Bone marrow (tissue), 2 donors: ENCODE measurements at places on chromosomes 2 and 18.

GRCh38 chr2:137467246-137467862 is 496.9 kb upstream of the HNMT start:
- DNase-seq: no peak

- no peak for DNase-seq
Measured at GRCh38 chr2:11995456-11995855, 249.0 kb downstream of the LPIN1 start.

DNA sequence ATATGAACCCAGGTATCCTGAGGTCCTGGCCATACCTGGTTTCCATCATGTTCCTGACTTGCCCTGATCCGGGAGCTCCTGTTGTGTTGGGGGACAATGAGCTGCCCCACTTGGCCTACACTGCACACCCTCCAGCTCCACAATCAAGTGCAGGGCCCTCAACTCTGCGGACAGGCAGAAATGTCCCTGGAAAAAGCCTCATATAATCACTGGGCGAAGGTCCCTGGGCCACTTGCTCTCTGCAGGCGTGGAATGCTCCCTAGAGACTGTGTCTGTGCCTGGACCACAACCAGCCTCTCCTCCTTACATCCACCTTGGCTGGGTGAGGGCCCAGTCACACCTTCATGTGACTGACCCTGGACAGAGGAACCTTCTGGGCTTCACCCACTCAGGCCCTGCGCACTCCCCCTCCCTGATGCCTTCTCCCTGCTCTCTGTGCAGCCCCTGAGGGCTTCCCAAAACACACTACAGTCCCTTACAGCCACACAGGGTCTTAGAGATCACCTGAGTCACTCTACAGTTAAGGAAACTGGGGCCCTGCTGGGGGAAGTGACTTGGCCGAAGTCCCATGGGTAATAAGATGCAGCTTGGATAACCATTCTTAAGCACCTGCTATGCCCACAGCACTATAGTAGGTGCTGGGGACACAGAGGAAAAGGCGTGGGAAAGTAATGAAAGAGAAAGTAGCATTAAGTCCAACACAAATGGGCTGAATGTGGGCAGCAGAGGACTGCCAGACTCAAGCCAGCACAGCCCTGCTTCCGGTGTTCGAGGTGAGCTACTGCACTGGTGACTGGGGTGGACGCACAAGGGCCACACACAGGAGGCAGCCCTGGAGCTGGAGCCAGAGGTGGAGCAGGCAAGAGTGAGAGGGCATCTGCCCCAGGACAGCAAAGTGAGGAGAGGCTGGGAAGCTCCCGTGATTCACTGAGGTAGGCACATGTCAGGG is 9.8 kb downstream of the BOLA3 start:
- no peak for DNase-seq

DNA sequence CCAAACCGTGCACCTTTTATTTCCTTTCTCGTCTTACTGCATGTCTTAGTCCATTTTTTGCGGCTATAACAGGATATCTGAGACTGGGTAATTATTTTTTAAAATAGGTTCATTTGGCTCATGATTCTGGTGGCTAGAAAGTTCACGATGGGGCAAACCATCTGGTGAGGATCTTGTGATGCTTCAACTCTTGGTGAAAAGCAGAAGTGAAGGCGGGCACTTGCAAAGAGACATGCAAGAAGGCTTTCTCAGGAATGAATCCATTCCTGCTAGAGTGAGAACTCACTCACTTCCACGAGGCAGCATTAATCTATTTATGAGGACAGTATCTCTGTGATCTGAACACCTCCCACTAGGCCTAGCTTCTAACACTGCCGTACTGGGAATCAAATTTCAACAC is 327.1 kb upstream of the RBMS1 start:
- no peak for DNase-seq

- no peak for DNase-seq
Measured at GRCh38 chr18:60145776-60146175, 226.8 kb downstream of the MC4R start.

DNA sequence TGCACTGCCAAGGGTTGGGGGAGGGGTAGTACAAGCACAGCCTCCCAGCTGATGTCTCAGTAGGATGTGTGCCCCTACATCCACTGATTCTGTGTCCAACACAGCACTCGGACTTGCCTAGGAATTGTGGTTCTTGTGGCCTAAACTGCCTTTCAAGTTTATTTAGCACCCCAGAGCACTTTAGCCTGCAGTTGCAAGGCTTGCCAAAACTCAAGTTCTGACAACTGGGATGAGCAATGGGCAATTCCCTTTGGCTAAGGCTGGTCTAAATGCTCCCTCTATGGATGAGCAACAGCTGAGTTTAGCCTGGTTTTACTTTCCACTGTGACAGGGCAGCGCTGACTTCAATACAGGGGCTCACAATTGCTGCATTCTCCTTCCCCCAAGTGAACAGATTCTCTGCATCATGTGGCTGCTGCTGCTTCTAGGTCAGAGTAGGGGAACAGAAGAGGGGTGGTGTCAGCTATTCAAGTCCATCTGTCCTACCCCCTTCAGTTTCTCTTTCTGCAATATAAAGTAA is 471.5 kb downstream of the PIK3C3 start:
- DNase-seq: no peak
